Muscle of arm (tissue), 14 donors: ENCODE measurements at places on chromosomes 12 and 14. TPM values are rescaled to one million over a fixed set of nuclear protein-coding genes. Genes with fewer than 3 reads are reported as not detected.

DNA sequence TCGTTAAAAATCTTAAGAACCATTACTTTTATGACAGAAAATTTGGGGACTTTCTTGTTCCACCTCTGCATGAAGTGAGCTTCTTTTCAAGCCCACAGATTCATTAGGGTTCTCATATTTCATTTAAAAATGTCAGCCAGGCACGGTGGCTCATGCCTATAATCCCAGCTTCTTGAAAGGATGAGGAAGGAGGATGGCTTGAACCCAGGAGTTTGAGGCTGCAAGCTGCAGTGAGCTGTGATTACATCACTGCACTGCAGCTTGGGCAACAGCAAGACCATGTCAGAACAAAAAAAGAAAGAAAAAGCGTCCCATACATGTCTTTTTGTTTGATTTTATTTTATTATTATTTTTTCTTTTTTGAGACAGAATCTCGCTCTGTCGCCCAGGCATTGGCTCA, 43.4 kb upstream of the ATF1 start:
- no peak for DNase-seq

Gene TUBA1B
- polyA plus RNA-seq, result 805 TPM

DNA sequence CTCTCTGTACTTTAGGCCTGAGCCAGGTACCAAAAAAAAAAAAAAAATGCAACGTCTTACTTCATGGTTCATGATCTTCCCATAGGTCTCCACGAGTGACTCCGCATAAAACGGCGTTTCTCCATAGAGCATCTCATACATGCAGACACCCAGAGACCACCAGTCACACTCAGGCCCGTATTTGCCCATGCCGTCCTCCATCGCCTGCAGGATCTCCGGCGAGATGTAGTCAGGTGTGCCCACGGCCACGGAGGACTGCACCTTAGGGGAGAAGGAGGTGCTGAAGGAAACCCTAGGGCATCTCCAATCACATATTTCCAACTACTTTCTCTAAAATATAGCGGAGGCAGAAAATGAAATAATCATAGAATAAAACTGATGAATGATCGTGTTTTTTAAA, 61.0 kb downstream of the AMN start:
- DNase-seq, result no peak

Gene KLRK1
- polyA plus RNA-seq, result 0.45 TPM

Gene CSRP2
- polyA plus RNA-seq, result 69.0 TPM

DNA sequence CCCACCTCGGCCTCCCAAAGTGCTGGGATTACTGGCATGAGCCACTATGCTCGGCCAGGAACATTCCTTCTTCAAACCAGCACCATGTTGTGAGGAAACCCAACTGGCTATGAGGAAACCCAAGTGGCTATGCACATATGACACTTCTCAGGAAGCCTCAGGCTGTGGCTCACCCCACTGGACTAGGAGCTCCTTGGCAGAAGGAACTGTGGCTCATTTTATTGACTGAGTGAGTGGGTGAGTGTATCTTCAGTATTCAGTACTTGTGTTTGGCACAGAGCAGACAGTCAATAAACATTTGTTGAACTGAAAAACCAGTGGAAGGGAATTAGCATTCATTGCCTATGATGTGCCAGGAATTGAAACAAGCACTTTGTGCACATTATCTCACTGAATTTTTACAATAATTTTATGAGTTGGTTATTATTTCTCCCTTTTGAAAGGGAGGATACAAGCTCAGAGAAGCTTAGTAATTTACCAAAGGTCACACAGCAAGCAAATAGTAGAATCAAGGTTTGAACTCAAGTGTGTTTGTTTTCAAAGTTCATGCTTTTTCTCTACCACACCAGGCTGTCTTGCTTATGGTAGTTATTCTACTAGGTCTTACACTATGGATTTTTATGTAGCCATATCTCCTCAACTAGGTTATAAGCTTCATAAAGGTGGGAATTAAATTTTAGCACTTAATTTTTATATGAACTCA, 121.6 kb downstream of the VEZT start:
- no peak for DNase-seq

GRCh38 chr14:105251920-105252319, 3.6 kb downstream of the BTBD6 start:
- DNase-seq, result no peak

Gene FSCB
- polyA plus RNA-seq, result not detected

- no peak for DNase-seq
Observed at GRCh38 chr12:124620606-124621295, 53.3 kb upstream of the NCOR2 start.

Gene GPR65
- polyA plus RNA-seq, result 0.47 TPM

DNA sequence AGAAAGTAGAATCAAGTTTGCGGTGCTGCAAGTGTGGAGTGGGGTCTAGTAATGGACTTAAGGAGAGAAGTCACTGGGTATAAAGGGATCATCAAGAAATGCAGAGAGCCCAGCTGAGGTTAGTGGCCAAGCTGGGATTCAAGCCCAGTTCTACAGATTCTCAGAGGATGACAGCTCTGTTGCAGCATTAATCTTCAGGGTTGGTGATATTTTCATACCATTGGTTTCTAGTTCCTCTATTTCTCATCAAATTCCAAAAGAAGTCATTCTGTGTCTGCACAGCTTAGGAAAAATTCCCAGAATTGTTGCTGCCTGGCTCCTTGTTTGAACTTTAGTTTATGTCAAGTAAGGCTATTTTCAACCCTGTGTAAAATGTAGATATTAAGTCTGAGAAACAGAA, 169.5 kb upstream of the NTF3 start:
- no peak for DNase-seq

Gene TUNAR
- polyA plus RNA-seq, result 0.13 TPM

Gene SEL1L
- polyA plus RNA-seq, result not detected

Gene LALBA
- polyA plus RNA-seq, result not detected

GRCh38 chr12:124506145-124506831, 61.1 kb downstream of the NCOR2 start:
- DNase-seq, result peak; percentile 79

Gene CLEC7A
- 2.0 TPM for polyA plus RNA-seq

GRCh38 chr12:22709292-22709691, 84.3 kb downstream of the ETNK1 start:
- no peak for DNase-seq

DNA sequence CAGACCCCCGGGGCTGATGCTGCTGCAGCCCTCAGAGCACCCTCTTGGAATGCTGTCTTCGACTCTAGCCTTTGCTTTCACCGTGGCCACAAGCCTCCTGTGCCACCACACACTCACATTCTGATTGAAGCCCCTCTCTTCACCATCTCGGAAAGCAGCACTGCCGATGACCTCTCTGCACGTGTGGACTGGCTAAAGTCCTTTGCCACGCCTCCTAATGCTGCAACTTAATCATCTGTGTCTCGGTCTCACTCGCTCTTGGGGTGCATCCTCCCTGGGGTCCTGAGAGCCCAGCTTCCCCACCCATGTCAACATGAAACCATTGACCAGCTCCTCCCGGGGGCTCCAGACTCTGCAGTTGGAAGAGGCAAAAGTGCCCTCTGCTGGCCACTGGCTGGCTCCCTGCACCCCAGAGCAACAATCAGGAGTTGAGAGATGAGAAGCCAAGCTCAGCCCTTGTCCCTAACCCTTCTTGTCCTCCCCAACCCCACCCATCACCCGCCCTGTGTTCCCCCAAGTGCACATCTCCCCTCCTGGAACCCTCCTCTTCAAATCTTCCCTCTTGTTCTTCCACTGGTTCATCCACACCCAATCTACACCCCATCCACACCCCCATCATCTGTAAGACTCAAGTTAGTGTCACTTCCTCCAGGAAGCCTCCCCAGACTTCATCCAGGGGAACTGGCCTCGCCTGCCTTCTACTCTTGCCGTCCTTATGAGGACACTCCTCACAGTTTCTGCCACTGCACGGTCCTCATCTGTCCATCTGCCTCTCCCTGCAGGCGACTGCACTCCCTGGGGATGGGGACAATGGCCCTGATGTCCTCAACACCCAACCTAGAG, 23.6 kb upstream of the FAM181A start:
- no peak for DNase-seq

GRCh38 chr12:131829356-131829747, 1.2 kb downstream of the MMP17 start:
- no peak for DNase-seq

DNA sequence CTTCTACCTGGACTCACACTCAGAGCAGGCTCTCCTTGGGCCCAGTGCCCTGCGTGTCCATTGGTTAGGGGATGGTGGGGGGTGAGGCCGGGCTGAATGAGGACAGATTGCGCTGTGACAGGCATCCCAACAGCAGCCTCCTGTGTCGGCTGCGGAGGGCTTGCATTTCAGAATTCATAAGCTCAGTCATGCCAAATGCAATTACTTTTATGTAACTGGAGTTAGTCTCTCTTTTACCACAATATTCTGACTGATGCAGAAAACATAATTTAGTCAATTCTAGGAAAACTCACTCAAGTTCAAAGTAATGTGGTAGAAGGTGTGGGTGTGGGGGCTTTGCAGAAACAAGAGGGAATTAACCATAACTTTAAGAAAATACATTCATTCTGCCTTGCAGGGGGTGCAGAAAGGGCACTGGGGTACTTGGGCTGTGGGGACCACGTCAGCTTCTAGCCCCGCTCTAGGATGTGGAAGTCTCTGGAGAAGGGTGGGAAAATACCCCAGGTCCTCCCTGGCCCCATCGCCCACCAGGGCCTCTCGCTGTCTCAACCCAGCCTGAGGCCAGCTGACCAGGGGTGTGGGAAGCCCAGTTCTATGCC, 257.7 kb downstream of the ADGRD1 start:
- DNase-seq, result no peak

DNA sequence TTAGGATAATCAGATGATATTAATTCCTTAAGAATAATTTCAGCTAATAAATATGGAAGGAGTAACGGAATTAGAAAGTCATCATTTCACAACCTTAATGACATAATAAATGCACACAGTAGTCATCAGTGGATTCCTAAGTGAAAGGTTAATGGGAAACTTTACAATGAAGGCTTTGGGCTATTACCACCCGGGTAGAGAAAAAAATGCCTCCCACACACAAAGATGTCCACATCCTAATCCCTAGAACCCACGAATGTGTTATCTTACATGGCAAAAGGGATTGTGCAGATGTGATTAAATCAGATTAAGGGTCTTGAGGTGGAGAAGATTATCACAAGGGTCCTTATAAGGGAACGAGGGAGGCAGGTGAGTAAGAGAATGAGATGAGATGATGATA, 5.6 kb downstream of the TMED10 start:
- no peak for DNase-seq

DNA sequence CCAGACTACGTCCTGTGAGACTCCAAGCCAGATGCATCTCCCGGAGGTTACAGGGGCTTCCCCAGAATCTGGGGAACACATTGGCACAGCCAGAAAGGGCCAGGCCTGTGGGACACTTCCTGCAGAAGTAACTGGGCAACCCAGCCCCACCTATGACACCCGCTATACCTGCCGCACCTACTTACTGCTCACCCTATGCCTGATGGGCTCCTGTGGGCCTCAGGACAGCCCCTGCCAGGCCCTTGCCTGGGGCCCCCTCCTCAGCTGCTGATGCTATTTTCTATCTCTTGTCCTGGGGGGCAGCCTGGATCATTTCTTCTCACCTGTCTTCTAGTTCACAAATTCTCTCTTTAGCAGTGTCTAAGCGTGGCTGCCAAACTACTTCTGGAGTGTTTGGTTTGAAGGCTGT, 28.7 kb downstream of the JAG2 start:
- DNase-seq, result no peak

- DNase-seq, result no peak
Observed at GRCh38 chr14:91477388-91477787, 32.7 kb downstream of the PPP4R3A start.

GRCh38 chr12:104494137-104494792, 37.5 kb downstream of the CHST11 start:
- no peak for DNase-seq

Gene NOVA1
- 15.6 TPM for polyA plus RNA-seq

DNA sequence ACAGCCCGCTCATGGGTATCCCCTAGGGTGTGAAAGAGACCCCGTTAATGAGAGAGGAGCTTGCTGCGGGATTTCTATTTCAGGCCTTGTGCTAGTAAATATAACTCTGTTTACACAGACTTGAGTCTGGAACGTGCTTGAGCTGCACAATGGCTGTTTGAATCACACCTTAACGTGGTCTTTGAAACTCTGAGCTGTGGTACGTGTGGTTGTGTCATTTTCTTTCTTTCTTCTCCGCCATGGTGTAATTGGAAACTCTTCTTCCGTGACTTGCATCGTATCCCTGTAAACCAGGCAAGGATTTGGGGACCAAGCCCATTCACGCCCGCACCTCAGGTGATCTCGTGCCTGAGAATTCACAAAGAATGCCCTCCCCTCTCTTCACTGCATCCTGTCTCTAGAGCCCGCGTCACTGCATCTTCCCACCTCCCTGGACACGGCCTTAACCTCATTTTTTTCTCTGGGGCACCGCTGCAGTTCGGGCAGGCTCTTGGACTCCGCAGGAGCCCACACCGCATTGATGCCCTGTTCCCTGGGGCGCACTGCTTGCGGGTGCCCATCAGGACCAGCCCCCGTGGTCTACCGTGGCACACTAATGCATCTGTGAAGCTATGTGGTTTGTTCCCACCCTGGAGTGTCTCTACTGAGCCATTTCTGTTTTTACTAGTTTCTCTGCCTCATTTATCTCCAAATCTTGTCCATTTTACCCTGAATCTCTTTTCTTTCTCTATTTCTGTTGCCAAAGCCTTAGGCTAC, 78.4 kb upstream of the PARP11 start:
- no peak for DNase-seq

DNA sequence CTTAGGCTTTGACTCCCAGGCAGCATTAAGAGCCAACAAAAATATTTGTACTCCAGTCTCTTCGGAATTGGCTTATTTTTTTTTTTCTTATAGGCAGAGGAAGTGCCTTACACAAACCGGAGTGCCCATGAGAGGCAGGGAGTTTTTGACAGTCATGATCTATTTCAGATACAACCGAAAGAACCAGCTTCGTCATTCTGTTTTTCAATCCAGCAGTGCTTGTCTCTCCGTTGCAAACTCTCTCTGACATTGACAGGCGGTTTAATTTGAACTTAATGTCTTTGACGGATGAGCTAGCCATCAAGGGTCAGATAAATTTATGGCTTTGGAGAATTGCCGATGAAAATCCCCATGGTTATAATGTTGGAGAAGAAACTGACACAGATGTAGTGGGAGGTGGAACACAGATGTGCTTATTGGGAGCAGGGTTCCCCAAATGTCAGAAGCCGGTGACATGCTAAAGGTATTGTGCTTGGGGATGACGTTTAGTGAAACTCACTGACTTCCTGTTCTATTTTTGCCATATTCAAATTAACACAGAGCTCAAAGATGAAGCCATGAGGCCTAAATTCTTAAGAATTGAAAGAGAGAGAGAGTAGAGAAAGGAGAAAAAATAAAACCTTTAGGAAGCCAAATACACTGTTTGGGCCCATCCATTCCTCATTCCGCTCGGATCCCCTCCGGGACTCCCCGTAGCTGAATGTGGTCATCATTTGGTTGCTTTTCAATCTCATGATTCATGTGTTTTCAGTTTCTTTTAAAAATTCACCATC, 59.7 kb downstream of the PLXNC1 start:
- peak; percentile 53 for DNase-seq

Gene HAL
- polyA plus RNA-seq, result 0.16 TPM

DNA sequence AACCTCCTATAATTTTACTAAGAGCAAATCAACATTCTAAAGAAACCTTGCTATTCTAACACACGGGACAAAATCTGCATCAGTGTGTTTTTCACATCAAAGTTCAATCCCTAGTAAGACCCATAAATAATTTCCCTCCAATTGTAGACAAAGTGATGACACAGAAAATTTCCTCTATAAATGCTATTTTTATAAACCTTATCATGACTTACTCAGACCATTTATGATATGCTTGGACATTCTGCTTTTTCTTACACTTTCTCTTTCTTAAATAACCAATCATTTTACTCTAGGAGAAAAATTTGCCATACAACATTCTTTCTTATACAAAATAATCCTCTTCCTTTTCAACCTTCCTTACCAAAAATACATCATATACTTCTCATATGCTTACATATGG, 67.0 kb downstream of the SDR9C7 start:
- DNase-seq, result no peak

Gene LGR5
- 11.2 TPM for polyA plus RNA-seq
